Fibroblast of skin of right biceps (primary cell): ENCODE measurements at places on chromosomes 12 and 14.
A peak's percentile ranks its signal among the peaks of the same experiment; 100 is the strongest.

DNA sequence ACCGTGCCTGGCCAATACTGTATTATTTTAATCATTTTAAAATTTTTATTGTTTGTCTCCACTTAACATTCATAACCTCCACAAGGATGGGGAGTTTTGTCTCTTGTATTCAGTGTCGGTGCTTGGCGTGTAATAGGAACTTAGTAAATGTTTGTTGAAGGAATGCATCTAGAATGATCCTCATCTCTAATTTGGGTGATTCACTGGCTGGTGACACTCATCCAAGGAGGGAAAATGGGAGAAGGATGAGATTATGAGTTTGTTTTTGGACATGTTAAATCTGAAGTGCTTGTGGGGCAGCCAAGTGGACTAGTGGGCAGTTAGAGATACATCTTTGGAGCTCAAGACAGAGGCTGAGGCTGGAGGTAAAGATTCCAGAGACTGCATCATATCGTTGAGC, 5.1 kb downstream of the KLC1 start:
- DNase-seq, result no peak

- no peak for DNase-seq
Measured at GRCh38 chr14:68594737-68595380, 198.0 kb downstream of the ZFP36L1 start.

DNA sequence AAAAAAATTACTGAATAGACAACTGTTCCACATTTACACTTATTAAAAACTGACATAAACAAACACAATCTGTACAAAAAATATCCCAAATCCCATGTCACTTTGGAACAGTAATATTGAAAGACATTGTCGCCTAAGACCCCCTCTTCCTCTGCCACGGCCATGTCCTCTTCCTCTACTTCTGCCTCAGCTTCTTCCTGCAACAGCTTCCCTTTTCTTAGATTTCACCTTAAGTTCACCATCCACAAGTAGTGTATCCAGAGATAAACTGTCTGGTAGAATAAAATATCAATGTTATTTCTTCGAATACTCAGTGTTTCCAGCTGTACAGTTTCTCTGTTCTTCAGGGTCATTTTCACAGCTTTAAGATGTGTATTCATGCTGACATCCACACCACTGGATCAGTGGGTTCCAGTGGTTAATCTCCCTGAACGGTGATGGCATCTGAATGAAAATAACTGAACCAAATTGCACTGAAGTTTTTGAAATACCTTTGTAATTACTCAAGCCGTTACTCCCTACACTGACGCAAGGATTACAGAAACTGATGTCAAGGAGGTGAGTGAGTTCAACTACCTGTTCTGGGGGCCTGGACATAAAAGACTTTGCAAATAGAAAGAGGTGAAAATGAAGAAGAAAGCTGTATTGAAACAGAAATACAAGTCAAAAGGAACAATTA, 208.5 kb downstream of the C12orf50 start:
- DNase-seq, result peak; percentile 53

DNA sequence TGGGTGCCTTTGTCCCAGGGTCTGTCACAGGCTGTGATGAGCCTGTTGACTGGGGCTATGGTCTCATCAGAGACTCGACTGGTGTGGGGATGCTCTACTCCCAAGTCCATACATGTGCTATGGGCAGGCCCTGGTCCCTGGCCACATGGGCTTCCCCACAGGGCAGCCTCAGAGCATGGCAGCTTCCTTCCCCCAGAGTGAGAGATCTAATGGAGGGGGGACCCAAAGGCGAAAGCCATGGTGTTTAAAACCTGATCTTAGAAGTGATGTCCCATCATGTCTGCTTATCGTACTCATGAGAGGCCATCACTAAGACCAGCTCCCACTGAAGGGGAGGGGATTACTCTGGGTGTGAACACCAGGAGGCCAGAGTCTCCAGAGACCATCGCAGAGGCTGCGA, 279.0 kb upstream of the RTL1 start:
- DNase-seq, result no peak

- DNase-seq, result no peak
Measured at GRCh38 chr14:99185436-99186068, 86.4 kb downstream of the BCL11B start.

DNA sequence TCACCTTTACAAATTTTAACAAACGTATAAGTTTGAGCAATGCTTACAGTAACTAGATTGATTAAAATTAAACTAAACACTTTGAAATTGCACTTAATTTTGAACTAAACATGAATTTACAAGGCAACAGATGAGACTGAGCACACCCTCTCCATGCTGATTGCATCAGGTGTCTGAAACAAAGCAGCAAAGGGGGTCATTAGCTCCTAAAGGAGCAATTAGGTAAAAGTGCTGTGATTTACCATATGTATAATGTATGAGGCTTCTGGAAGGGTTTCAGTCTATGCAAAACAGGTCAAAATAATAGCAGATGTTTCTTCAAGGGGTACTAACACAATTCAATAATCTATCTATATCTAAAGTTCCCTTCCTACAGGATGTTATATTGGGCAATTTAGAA, 98.8 kb upstream of the LMNTD1 start:
- DNase-seq, result no peak

GRCh38 chr12:33663000-33663654, 223.5 kb upstream of the SYT10 start:
- no peak for DNase-seq

DNA sequence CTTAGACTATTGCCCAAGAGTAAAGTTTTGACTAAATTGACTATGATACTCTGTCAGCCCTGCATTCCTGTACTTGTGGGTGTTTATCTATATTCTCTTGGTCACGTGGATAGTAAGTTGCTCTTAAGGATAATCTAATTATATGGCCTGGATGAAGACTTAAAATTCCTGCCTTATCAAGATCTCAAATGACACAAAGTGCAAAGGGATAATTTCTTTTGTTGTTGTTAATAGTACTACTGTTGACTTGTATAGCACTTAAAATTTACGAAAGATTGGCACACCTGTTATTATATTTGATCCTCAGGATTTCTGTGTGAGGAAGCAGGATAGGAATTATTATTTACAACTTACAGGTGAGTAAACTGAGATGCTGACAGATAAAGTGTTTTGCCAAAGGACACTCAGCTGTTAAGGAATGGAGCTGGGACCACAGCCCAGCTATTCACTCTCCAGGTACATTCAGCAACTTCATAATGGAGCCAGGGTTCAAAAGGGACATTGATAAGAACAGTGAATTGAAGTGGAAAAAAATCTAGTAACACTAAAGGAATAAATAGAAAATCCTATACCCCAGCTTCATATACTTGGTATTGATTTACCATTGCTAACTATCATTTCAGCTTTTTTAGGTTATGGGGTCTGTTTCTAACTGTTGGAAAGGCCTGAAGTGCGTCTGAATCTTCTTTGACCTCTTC, 53.4 kb upstream of the EVL start:
- DNase-seq, result no peak

- DNase-seq, result peak; percentile 78
Measured at GRCh38 chr12:109597795-109598427, 24.3 kb downstream of the MVK start.

DNA sequence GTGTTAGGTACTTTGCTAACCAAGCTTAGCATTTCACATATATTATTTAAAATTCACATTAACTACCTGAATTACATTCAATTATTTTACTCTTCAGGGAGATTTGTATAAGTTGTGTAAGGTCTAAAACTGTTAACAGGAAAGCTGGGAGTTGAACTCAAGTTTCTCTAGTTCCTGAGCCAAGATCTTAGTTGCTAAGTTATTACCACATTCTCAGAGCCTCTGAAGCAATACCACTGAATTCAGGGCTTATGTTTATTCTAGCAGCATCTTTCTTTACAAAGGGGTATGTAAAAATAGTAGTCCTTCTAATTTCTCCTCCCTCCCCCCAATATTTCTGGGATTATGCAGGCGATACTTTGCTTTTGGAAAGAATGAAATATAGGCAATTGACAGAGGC, 786.8 kb downstream of the DIO2 start:
- DNase-seq, result no peak

DNA sequence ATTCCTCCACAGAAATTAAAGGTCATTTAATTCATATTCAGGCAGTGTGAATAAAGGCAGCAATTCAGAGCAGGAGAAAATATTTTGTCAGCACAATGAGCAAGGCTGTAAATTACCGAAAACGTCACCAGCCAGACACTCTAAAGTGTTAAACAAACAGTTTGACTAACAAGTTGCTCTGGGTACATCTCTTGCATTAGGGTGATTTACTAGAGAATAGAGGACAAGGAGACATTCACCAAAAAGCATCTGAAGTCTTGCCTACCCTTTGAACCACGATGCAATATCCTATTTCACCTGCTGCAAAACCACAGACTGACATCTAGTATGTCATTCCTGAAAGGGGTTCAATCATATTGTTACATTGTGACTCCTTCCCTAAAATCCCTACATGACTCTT, 27.1 kb upstream of the GPHB5 start:
- no peak for DNase-seq
